ENCODE measurements at places on chromosomes 16 and 17.

GRCh38 chr16:27316038-27316680 lies 2.4 kb downstream of the IL4R start:
- DNase-seq: no peak

DNA sequence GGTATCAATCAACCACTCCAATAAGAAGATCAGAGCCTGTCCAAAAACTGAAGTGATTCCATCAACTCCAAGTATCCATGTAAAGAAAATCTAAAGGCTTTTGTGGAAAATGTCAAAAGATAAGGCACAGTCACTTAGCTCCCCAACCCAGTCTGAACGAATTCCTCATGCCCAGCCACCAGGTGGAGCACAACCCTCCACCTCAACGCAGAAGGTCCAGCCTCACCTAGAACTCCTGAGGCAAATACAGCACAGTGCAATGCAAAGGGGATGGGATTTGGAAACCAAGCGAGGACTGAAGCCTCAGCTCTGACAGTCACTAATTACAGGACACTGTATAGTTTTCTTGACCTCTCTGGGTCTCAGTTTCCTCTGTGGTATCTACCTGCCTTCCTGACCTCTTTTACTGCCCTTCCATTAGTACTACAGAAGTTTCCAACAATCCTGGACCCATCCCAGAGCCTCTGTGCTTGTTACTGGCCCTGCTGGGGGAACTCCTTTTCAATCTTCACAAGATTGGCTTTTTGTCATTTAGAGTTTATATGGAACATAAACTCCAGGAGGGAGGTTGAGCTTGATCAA lies 2.0 kb downstream of the NCBP3 start:
- no peak for DNase-seq

DNA sequence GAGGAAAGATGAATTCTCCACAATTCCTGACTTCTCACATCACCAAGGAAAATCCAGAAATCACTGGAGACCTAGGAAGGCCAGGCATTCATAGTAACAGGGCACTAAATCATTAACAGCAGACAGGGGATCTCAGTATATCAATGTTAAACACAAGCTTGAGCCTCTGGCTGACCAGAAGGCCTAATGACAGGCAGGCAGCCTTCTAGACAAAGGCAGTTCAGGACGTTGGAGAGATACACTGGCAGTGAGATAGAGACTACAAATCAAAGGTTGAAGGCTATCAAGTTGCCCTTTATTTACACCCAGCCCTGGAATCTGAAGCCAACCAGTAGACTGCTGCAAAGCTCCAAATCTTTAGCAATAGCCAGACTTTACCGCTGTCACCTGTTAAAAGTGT lies 422.8 kb upstream of the CCL2 start:
- no peak for DNase-seq

- no peak for DNase-seq
Measured at GRCh38 chr16:82136956-82137821, 32.8 kb downstream of the MPHOSPH6 start.

GRCh38 chr17:50608700-50609379 lies 25.8 kb upstream of the ABCC3 start:
- DNase-seq: no peak

GRCh38 chr16:49866595-49867071 lies 10.7 kb upstream of the ZNF423 start:
- DNase-seq: no peak

DNA sequence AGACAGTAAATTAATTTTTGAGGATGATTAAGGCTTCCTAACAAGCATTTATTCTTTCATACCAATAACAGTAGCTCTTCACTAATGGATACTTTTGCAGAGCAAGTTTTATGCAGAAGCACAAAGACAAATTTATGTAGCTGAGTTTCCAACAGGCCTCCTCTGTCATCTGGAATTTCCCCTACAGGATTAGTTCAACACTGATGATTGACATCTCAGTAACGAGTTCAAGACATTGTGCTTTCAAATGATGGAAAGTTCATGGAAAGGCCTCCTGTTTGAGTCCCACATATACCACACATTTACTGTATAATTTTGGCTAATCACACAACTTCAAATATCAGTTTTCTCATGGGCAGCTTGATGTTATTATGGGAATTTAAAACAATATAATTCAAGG lies 40.6 kb downstream of the ABCA10 start:
- DNase-seq: no peak

- DNase-seq: no peak
Measured at GRCh38 chr16:87690911-87691685, 74.7 kb downstream of the KLHDC4 start.

- DNase-seq: no peak
Measured at GRCh38 chr17:40526668-40527067, 25.2 kb upstream of the TNS4 start.

DNA sequence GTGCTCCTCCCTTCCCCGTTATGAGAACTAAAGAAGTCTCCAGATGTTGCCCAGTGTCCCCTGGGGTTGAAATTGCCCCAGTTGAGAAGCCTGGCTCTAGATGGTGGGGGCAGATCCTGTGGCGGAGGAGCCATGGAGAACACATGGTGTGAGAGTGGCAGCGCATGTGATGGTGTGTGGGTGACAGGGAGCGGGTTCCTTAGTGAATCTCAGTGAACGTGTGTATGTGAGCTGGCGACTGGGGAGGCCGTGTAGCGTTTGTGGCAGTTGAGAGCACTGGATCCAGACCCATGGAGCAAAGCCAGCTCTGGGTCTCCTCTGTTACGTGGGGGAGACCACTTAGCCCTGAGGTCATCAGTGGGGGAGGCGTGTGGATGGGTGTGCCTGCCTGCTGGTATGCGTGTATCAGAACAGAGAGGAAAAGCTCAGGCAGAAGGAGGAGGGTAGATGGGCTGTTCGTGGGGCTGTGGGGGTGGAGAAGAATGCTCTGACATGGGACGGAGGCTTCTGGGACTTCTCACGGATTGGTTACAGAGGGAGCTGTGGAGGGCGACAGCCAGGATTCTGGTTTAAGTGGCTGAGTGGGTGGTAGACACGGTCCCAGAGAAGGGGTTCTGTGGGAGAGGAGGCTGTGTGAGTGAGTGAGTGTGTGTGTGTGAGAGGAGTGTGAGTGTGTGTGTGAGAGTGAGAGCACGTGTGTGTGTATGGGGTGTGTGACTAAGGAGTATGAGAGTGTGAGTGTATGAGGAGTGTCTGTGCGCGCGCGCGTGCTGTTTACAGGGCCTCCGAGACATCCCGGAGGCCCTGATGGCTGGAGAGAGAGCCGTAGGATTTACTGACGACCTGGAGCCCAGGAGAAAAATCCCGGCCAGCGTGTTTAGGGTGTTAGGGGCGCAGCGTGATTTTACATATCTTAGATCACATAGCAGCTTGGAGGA lies 193.8 kb downstream of the SNX29 start:
- no peak for DNase-seq

- no peak for DNase-seq
Measured at GRCh38 chr16:31397096-31397660, 4.0 kb downstream of the ITGAD start.

- DNase-seq: no peak
Measured at GRCh38 chr16:14496786-14497185, 133.3 kb downstream of the PARN start.

DNA sequence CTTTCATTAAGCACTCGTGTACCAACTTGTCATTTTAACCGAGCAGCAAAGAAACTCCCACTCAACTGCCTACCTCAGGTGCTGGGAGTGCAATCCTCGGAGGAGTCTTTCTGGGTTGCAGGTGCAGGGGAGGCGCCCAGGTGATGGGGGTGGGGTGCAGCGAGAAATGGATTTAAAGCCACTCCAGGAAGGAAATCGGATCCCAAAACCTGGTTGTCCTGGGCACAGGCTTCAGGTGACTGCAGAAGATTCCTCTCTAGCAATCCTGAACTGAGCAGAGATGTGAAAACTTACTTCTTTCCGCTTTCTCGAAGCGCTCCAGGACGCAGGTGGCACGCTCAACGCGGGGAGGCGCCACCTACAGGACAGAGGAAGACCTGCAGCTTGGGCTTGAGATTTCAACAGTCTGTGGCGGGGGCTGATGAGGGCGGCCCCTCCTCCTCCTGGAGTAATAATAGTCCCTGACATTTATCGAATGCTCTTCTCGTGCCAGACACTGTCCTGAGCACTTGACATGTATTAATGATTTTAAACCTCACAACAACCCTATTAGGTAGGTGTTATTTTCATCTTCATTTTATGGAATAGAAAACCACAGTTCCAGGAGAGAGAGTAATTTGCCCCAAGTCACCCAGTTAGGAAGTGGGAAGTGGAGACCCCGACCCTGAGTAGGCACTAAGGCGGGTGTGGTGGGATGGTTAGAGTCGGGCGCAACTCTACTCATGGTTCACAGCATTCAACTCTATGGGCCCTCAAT lies 27.2 kb upstream of the SKAP1 start:
- DNase-seq: peak; percentile 65

GRCh38 chr16:75250809-75251279 lies 580 bp downstream of the BCAR1 start:
- DNase-seq: no peak

DNA sequence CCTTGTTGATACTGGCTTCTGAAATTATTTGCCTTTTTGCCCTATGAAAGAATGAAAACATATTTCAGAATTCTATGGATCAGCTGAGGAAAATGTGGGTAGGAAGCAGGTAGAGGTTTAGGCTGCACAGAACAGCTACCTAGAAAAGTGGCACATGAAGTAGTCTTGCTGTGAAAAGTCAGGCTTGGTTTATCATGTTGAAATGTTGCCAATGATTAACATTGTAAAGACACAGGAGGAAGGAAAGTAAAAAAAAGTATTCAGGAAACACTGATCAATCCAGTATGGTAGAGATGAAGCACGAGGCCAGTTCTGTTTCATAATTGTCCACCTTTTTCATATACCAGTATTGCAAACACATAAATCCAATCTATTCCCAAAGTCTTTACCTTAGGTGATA lies 29.9 kb downstream of the ABCA6 start:
- DNase-seq: no peak

DNA sequence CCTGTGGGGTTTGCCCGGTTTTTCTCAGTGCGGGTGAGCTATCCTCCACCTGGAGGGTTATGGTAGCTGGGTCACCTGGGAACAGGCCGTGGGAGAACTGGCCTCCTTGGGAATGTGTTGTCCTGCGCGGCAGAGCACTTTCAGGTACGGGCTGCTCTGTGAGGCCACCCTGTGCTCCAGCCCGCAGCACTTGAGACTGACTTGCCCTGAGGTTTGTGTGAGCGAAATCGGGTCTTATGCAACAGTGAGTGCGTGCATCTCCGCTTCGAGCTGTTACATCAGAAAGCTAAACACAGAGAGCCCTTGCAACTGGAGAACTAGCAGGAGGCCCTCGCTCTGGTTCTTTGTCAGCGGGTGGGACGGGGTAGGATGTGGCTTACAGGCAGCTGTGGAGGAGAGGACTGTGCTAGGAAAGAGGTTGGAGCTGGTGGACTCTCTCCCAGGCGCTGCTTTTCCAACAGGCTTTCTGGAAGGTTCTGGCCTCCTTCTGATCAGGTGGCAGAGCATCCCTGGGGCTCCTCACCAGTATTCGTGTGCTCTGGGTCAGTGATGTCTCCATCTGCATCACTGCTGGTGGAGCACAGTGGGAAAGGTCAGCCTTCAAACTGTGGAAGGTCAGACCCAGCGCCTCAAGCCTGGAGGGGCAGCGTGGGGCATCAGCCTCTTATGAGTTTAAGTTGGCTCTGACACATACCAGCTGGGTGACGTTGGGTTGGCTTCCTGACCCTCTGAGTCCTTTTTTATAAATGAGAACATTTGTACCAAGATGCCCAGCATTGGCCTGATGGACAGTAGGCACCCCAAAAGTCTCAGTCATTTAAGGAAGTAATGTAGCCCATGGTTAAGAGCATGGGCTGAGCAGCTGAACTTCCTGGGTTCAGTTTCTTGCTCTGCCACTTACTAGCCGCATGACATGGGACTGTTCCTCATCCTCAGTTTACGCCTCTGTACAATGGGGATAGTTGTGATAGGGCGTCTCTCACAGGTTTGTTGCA lies 76.3 kb downstream of the KSR1 start:
- no peak for DNase-seq

DNA sequence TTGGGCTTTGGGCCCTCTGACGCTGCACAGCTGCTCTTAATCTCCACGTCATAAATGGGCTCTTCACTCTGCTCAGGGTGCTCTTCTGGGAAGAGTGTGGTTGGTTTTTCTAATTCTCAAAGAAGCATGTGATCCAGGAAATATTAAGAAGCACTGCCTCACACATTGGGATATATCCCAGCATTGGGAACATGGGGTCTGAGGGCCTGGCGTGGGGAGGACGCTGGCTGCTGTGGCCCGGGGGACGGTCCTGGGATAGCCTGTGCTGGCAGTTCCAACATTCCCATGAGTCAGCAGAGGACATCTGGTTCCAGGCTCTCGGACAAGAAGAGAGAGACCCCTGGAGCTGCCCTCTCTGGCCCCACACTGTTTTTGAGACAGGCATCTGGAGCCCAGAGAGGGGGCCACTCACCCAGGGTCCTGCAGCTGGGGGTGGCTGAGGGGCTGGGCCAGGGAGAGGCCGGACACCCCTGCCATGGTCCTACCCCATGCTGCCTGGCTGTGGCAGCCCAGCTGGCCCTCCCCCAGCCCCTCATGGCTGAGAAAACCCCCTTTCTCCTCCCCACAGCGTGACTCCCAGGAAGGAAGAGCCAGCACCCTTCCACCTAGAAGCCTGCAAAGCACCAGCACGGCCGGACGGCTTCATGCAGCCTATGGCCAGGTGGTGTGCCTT lies 58.8 kb downstream of the NT5M start:
- no peak for DNase-seq

DNA sequence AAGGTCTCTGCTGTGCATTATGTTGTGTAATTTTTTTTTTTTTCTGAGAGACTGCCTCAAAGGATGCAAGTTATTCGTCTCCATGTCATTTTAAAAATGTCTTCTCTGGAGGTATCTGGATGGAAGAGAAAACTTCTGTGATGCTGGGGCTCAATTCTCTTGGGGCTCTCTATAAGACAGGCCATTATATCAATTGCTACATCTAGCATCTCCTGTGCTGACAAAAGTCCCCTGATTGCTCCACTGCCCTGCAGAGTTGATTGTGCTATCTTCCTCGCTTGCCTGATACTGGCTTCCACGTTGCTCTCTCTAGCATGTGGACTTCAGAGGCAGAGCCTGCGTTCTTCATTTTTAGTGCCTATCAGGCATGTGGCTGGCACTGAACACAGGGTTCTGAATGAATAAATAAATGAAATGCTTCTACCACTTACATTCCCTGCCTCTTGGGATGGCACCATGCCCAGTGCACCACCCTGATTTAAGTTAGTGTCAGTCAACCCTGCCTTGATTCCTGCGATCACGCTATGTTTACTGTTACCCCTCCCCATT lies 1035.5 kb upstream of the EEF2KMT start:
- DNase-seq: no peak

GRCh38 chr17:13597723-13598347 lies 3.9 kb downstream of the HS3ST3A1 start:
- DNase-seq: no peak

- no peak for DNase-seq
Measured at GRCh38 chr16:64532117-64532516, 589.7 kb downstream of the CDH11 start.

GRCh38 chr16:50819706-50820105 lies 77.8 kb downstream of the CYLD start:
- DNase-seq: no peak

Measured in activated T-helper 1 cell treated with anti-CD3 and anti-CD28 coated beads, Interleukin-2, amount 50 U/mL, for 16 hours (primary cell).